ENCODE measurements at places on chromosomes 1 and 21.

GRCh38 chr1:20988943-20989342, 187.8 kb downstream of the EIF4G3 start:
- no peak for DNase-seq

DNA sequence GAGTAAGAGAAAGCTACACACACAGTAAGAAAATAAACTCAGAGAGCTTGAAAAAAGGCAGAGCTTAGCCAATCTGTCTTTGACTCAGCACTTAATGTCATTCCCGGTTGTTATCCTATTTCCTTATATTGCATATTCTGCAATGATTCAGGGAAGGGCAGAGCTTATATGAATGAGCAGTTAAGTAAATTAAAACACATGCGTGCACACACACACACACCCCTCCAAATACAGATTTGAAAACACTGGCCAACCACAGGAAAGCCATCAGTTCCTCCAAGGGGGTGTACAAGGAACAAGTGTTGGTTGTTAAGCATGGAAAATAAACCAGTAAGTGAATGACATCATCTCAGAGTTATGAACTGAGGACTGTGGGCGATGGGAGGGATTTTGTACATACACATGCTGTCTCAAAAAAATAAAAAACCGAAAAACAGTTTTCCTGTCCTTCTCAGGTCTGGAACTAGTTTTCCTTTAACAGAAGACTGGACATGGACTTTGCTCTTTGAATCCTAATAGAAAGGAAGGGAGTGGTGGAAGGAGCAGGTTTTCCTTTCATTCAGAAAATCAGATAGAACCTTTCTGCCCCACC, 1.0 kb downstream of the IQGAP3 start:
- no peak for DNase-seq

DNA sequence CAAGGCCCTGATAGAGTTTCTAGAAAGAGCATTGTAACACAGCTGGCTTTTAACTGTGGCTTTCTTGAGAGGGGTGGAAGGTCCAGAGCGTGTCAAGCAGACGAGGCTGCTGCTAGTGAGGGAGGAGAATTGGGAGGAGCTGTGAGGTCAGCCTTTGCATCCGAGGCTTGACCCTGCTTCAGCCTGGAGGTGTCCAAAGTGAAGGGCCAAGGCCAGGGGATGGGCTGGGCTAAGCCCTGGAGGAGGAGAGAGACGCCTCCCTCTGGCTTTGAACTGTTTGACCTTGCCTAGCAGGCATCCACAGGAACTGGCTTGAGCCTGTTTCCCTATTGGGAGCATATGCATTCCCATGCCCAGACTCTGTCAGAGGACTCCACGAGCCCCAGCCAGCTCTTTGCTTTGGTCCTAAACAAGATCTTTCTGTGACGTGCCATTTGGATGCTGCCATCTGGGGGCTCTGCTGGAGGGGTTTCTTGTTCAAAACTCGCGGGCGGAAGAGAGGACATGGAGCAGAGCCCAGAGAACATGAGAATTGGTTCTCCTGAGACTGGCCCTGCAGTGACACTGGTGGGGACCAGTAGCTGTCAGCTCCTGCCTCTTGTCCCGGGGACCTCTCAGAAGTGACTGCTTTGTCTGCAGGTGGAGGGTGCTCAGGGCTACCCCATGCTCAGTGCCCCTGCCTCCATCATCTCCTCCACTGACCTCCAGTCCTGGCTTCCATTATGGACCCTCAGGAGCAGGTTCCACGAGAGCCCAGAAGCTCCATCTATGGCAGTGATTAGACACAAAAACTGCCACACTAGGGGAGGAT, 5.5 kb downstream of the ACTRT2 start:
- DNase-seq = no peak

DNA sequence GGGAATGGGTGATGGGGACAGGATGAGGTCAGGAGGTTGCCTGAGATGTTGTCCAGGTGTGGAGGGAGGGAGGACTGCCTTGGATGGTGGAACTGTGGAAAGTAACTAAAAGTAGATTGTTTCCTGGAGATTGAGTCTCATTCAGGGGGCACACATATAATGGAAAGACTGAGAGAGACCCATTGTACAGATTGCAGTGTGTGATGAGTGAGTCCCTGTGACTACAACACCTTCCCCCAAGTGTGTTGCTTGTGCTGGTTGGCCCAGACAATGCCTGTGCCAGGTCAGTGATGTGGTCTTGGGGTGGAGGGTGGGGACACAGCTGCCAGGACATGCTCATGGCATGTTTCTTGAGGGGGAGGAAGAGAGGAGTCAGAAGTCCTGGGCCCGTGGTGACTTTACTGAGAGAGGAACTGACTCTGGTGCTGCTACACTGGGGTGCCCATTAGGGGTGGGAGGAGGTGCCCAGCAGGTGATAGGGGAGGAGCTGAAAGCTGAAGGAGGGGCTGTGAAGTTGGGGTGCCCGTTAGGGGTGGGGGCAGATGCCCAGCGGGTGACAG, 5.2 kb downstream of the SNAP47 start:
- DNase-seq = no peak

DNA sequence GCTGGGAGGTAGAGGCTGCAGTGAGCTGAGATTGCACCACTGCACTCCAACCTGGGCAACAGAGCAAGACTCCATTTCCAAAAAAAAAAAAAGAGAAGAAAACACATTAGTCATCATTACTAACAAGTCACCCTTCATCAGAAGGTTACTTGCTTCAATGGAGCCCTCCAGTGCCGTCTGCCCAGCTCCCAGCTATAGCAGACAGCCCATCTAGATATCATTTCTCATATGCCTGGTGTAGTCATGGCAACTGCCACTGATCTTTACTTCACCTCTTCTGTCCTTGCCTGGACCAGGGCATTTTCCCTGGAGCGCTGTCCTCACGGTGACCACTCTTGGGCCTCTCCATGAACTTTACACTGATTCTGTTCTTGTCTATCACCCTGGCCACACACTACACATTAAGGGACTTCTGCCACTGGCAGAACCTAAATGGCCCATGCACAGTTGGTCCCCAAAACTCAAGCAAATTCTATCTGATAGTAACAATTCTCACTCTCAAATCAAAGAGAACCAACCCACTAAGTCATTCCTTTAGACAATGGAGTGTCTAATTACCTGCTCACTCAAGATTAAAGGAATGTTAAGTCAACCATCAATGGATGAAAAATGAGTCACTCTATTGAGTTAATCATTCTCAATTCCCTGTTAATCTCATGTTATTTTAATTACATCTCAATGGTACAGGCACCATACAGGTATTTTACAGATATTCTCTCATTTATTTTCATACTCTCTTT, 12.9 kb downstream of the GPA33 start:
- DNase-seq = no peak

GRCh38 chr1:54695221-54695620, 20.4 kb upstream of the TTC4 start:
- DNase-seq = no peak

DNA sequence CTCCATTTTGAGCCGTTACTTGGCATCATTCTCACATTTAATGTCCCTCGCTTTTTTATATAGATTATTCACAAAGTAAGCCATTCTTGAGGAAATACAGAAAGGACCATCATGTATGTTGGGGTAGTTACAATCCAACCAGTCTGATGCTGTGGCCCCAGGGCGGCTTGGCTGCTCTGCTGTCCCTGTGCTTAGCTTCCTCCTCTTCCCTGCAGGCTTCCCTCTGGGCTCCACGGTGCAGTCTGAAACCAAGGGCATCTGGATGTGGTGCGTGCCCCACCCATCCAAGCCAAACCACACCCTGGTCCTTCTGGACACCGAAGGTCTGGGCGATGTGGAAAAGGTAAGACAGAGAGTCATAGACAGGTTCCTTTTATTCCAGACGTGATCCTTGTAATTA, 5.5 kb downstream of the GBP6 start:
- no peak for DNase-seq

GRCh38 chr1:151047925-151048644, 534 bp downstream of the C1orf56 start:
- no peak for DNase-seq

GRCh38 chr1:18738126-18738525, 107.5 kb downstream of the PAX7 start:
- no peak for DNase-seq

DNA sequence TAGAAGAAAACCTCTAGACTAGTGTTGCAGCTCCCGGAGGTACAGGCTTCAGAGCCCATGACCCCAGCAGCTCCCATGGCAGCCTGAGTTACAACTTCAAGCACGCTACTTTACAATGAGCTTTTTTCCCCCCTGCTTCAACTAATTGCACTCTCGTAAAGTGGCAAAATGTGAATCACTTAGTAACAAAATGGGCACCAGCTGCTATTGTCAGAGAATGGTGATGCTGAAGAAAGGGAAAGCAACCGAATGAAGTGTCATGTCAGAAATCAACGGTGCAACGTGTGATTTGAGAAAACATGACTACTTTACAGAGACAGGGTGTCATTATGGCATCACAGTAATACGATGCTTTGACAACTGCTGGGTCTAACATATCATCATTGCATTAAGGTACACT, 40.5 kb downstream of the ESRRG start:
- DNase-seq = no peak

DNA sequence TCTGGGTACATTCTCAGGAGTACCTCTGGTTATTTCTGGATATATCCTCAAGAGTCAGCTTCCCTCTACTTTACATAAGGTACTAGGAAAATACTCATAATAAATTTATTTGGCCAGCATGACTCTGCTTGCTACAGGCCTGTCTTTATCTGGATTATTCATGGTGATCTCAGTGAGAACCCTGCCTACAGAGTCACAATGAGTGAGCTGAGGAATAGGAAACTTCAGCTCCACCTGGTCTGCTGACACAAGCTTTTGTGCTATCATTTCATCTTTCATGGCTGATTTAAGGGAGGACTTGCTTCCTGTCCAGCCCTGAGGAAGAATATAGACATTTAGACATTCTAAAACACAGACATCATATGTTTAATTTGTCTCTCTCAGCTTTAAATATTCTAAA, 19.5 kb upstream of the SUCO start:
- DNase-seq = no peak

- no peak for DNase-seq
Observed at GRCh38 chr1:64010316-64010715, 193.1 kb upstream of the UBE2U start.

DNA sequence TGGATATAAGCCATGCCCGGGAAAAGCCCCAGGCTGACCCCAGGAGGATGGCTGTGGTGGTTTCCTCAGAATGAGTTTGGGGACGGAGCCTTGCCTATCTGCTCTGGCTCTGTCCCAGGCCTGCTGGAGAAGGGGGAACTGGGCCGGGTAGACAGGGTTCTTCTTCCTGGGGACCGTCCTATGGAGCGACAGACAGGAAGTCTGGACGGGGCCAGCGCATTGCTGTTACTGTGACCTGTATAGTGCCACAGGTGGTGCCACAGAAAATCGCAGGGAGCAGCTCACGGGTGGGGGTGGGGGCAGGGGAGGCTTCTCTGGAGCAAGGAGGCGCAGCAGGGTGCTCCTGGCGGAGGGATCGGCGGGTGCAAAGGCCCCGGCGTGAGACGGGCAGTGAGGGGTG, 36.4 kb downstream of the CFAP74 start:
- no peak for DNase-seq

DNA sequence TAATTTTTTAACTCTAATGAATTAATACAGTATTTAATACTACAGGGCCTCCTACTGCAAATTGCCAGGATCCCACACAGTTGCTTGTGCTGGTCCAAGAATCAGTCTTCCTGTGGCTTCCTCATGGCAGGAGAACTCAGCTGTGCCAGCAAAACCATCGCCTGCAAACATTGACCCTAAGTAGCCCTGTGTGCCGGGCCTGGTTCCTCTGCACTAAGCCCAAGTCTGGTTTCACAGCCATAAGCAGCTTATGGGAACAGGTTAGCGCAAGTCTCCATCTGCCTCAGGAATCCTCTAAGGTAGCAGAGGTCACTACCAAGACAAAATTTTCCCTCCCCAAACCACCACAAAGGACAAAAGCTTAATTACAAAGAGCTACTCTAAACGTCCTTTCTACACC, 216.6 kb downstream of the PLA2G4A start:
- DNase-seq = no peak

- DNase-seq = no peak
Observed at GRCh38 chr1:232752365-232752764, 52.9 kb upstream of the MAP10 start.

DNA sequence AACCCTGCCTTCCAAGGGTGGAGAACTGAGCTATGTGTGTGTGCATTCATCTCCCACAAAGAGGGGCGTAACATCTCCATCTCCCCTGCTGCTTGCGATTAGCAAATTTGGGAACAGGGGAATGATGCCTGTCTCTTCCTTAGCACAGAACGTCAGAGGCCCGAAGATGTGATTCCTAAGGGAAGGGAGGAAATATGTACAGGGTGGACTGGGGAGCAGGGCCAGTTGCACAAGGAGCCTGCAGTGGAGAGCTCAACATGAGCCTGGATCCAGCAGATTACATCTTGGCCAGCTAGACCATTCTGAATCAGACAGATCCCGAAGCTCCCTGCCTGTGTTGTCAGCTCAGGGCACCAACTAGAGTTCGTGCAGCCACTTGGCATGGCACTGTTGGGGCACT, 118.1 kb downstream of the NGF start:
- no peak for DNase-seq

DNA sequence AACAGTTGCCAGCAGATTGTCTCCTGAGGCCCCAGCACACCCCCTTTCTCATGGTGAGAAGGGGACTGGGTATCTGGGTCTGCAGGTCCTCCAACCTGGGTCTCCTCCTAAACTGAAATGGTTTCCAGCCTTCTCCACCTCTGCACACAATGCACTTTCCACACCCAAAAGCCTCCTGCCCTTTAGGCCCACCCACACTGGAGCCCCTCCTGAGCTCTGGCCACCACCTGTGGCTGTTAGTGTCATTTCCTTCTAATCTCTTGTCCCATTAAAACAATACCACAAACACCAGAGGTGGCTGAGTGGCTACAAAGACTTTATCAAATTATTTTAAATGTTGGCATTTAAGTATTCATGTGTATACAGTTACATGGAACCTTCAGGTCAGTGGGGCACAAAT, 11.5 kb downstream of the GPR3 start:
- DNase-seq = no peak

- DNase-seq = no peak
Observed at GRCh38 chr21:42289926-42290325, 25.3 kb downstream of the TFF3 start.

- no peak for DNase-seq
Observed at GRCh38 chr1:41863718-41864117, 55.0 kb downstream of the HIVEP3 start.

DNA sequence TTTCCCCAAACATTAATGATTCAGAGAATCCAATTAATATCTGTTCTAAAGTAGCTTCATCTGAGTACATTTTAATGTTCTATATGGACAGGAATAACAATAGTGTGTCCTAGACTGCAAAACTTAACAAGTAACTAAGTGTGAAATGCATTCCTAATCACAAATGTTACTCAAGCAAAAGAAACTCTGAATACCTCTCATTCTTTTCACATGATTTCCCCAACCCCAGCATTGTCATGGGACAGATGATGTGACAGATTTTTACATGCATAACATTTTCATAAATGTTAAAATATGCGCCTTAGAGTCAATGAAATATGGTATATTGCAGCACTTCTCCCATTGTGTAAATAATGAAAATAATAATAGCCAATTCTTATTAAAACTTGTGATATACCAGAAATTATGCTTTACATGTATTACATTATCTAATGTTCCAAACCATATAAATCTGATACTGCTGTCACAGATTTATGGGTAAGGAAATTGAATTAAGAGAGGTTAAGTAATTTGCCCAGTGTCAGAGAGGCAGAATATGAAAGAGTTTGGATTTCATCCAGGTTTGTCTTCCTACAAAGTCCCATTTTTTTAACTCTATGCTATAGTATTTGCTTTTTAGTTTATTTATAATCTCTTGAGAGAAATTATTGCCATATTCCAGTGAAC, 269.4 kb downstream of the LRRC7 start:
- peak; percentile 59 for DNase-seq

All from HS-27A (cell line).